ENCODE measurements at places on chromosomes 16 and 17. TPM values are rescaled to one million over a fixed set of nuclear protein-coding genes. Genes with fewer than 3 reads are reported as not detected.

- no peak for DNase-seq
Observed at GRCh38 chr17:70078549-70078948, 3.5 kb downstream of the KCNJ16 start.

DNA sequence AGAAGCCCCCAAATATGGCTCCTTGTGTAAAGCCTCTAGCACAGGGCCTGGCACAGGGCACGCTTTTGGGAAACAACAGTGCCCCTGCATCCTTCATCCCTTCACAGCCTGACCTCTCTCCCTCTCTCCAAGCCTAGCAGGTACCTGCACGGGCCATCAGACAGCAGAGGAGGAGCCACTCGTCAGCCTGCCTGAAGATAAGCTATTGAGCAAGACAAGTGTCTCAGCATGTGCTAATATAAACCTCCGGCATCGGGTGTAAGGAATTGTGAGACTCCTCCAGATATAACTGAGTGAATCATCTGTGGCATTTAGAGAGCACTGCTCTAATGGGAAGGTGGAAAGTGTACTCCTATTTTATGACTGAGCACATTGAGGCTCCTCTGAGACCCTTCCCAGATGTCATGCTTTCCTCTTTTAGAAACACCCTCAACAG, 38.3 kb downstream of the TBX4 start:
- DNase-seq = no peak

DNA sequence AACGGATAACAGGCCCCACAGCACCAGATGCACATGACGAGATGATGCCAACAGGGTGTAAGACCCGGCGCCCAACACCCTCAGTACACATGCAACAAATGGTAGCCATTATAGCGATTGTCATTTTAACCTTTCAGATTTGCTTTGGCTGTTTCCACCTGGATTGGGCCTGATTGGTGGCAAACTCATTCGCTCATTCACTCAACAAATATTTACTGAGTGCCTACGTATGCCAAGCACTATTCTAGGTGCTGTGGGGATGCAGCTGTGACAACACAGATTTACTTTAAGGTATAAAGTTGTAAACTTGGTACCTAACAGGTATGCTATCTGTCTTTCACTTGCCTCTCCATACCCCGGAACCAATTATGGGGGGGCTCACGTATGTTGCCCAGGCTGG, 66.8 kb downstream of the SRCIN1 start:
- DNase-seq = no peak

The SLFN11 gene
- total RNA-seq = 20.8 TPM

The BPTF gene
- 92.3 TPM for total RNA-seq

All from right atrium auricular region (tissue), 2 donors.